GM04503 (cell line): ENCODE measurements at places on chromosomes 3 and 15.

DNA sequence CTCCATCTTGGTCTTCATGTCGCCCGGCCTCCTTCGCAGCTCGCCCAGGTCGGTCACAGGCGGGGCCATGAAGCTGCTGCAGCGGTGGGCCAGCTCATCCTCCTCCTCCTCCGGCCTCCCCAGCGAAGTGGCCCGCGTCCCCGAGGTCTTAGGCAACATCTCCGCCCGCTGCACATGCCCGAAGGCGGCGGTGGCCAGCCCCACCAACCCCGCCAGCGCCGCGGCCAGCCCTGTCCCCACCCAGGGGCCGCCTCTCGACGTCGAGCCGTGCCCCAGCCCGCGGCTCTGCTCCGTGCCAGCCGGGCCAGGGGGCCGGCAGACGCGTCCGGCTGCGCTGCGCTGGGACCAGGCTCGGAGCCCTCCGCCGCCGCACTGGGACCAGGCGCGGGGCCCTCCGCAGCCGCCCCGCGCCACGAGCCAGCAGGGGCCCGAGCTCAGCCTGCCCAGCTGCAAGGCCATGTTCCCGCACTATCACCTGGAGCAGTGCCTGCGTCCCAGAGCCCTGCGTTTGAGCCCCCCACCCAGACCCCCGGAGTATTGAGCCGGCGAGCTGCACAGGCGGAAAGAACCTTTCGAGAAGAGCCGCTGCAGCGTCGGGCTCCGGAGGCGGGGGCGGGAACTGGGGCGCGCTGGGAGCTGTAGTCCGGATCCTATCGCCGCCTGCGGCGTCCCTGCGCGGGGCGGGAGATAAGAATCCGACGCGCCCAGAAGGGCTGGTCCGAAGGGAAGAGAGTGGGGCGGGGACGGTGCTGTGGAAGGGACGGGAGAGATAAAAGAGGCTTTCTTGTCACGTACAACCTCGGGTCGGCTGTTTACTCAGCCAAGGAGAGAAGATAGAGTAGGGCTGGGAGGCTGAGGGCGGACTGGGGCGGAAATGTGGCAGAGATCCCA, at the start of gene CPOX:
Gene CPOX (minus strand): TSS at position 566 of the 891 bp plus-strand sequence. CDS start 107 bp downstream, at position 459.
- DNase-seq, result no peak

- no peak for DNase-seq
These were observed 14.7 kb downstream of the MYH15 start for GRCh38 chr3:108495717-108496116.

DNA sequence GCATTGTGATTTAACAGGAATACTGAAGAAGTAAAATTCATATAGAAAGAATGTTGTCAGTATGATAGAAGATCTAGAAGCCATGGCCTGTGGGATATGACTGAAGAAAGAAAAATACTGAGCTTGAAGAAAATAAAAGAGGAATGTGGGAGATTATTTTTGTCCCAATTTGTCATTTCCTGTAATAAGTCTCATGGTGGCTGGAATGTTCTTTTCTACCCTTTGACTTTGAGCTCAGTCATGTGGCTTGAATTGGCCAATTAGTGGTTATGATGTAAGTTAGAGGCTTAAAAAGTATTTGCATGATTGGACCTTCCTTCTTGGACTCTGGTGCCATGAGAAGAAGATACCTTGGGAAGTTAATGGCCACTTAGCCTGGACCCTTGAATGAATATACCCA, 14.1 kb downstream of the APH1B start:
- DNase-seq, result peak; percentile 87

GRCh38 chr3:48996640-48997039, 6.6 kb downstream of the P4HTM start:
- no peak for DNase-seq

GRCh38 chr15:84953726-84954125, 27.9 kb upstream of the PDE8A start:
- no peak for DNase-seq

- no peak for DNase-seq
These were observed 142.7 kb downstream of the FNDC3B start for GRCh38 chr3:172181932-172182586.

GRCh38 chr3:25856902-25857518, 67.1 kb downstream of the OXSM start:
- no peak for DNase-seq

DNA sequence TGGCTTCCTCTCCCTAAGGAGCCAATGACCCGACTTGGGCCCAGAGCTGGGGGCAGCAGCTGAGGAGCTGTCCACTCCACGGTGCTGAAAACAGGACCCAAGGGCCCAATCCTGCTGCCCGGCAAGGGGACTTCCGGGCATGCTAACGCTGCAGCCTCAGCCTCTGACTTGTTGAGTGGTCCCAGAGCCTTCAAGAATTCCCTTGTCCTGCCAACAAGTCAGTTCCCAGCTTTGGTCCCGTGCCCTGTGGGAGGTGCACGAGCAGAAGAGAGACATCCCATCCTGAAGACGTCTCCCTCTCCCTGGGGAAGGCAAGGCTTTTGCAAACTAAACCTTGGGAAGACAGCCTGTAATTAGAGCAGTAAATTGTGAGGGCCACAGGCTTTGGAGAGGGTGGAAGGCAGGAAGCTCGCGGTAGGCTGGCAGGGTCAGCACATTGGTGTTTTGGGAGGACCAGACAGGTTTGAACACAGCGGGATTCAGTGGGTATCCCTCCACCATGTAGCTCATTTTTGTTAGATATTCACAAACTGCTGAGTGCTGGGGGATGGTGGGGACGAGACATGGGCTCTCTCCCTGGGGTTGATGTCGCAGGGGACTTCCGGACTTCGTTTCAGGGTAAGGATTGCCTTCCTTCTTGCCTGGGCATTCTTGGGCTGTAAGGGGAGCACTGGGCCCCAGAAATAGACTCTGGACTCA, 29.8 kb upstream of the PRR23E start:
- no peak for DNase-seq

DNA sequence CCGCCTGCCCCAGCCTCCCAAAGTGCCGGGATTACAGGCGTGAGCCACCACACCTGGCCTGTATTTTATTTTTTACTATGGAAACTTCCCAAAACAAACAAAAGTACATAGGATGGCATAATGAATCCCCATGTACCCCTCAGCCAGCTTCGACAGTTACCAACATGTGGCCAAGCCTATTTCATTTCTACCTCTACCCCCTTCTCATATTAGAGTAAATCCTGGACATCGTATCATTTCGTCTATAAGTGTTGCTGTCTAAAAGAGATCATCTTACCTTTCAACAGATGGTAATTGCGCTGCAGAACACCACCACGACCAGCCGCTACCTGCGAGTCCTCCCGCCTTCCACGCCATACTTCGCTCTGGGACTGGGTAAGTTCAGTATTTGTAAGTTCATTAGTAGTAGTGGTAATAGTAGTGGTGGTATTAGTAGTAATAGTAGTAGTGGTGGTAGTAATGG, 44.9 kb downstream of the DLEC1 start:
- DNase-seq, result no peak

- no peak for DNase-seq
These were observed 11.4 kb upstream of the HDGFL3 start for GRCh38 chr15:83219026-83219425.

- DNase-seq, result no peak
These were observed 62.9 kb downstream of the FNDC3B start for GRCh38 chr3:172102123-172102882.

- no peak for DNase-seq
These were observed 61.8 kb downstream of the ZBBX start for GRCh38 chr3:167318306-167318705.

DNA sequence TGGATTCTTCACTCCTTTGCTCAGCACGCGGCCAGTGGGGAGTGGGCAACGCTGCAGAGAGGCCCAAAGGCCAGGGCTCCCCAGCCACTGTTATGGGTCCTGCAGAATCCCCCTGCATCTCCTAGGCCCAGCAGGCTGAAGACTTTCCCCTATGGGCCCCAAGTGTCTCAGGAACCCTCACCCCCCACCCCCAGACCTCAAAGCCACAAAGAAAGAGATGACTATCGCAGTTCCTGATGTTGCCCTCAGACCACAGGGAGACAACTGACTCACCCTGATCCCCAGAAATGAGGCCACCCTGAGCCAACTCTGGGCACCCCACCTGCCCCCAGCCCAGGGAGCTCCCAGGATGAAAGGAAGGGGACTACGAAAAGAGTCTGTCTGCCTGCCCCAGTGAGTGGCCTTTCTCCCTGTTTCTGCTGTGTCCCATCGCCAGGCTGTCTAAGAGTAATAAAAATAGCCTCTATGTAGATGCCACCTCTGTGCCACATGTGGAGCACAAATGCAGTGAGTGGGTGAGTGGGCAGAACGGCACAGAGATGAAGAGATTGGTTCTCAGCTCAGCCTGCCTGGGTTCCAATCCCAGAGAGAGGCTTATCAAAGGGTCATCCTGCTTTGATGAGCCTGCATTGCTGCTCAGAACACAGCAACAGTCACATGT, 283.0 kb downstream of the UACA start:
- DNase-seq, result no peak

DNA sequence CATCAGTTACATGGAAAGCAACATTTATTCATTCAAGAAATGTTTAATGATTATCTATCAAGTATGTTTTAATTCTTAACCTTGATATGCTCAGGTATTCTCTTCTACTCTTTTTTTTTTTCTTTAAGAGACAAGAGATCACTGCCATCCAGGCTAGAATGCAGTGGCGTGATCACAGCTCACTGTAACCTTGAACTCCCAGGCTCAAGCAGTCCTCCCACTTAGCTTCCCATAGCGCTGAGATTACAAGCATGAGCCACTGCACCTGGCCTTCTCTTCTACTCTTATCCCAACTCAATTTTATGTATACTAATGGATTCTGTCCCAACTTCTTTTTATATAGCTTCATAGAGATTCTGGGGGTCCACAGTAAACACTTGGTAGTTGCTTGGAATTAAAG, 50.9 kb downstream of the SETD2 start:
- no peak for DNase-seq

- DNase-seq, result no peak
These were observed 124.6 kb downstream of the AKAP13 start for GRCh38 chr15:85504749-85505676.

GRCh38 chr3:190624282-190624681, 110.4 kb downstream of the IL1RAP start:
- DNase-seq, result no peak

DNA sequence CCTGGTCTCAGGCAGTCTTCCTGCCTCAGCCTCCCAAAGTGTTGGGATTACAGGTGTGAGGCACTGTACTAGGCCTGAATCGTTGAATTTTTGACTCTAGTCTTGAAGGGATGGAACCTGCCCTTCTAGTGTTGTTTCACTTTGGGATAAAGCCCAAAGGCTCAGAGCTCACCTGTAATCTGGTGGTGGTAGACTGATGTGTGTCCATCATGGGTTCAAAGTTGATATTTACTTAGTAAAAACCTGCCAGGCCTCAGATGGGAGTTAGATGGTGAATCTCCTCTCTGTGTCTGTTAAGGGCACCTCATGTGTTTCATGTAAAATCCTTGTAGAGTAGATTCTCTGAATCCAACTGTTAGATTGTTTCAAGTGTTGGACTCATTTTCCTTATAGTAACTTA, 41.1 kb downstream of the FNDC3B start:
- DNase-seq, result no peak

- DNase-seq, result no peak
These were observed 281.4 kb upstream of the TLE3 start for GRCh38 chr15:70379134-70379533.

- DNase-seq, result peak; percentile 4
These were observed 319.6 kb downstream of the ZBTB20 start for GRCh38 chr3:114827495-114827894.

DNA sequence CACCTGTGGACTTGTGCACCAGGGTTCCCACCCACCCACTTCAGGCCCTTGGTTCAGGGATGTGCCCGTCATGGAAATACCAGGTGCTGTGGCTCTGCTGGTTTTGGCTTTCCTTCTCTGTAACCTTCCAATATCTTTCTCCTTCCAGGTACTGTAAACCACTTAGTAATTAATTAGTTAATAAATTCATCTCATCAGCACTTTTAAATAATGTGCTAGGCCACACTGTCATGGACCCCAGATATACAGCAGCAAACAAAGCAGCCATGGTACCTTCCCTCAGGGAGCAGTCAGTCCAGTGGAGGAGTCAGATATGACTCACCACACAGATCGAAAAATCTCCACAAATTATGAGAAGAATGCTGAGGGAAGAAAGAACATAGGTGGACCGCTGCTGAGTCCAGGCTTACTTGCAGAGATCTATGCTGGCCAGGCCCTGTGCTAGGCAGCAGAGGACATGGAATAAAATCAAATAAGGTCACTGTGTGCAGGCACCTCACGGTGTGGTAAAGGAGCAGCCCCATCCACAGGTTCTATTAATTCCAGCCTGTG, 6.8 kb upstream of the GATA2 start:
- no peak for DNase-seq

DNA sequence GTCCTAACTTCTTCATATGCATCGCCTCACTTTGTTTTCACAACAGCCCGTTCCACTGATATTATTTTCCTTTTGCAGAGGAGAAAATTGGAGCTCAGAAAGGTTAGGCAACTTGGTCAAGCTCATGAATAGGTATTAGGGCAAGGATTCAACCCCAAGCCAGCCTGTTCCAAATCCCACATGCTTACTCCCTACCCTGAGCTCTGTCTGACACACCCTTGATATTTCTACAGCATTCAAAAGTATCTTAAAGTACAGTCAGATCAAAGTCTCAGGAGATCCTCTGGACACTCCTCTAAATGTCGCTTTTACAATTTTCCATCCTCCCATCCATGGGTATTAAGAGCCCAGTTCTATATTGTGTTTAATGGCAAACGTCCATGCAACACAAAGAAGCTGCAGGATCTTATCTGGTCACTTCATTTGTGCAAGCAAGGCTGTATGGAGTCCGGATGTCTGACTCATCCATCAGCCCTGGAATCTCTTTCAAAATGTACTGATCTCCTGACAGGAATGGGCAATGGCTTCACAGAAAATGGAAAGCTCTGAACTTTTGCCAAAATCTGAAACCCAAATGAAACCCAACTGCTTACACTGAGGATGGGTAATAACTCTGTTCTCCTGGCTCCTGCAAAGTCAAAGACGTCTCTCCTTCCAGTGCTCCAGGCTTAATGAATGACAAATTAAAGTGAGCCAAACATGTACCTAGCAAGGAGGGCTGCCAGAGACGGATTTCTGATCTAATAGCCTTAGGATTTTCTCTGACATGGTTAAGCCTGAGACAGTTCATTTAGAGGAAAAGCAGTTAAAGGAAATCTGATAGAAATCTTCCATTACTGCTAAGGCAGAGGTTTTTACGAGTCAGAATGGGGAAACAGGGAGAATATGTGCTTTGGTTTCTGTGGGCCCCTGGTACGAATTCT, 230.9 kb upstream of the RORA start:
- DNase-seq, result peak; percentile 35

DNA sequence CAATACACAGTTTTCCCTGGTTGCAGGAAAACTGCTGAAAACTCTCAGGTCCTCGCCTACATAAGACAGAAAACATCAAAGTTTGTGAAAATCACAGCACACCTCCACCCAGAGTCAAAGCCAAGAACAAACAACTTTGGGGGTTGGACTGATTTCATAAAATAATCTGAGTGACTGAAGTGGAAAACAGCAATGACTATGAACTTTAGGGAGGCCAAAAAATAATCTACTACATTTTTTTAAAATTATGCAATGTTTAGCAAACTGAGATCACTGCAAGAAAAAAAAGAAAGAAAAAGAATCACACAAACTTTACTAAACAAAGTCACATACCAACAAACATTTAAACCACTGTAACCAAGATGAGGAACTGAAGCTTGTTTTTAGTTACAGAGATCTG, 15.9 kb upstream of the FOXP1 start:
- no peak for DNase-seq

- no peak for DNase-seq
These were observed 57.5 kb upstream of the MUC13 start for GRCh38 chr3:124992041-124992440.
